ENCODE measurements at places on chromosomes 3 and 15.

DNA sequence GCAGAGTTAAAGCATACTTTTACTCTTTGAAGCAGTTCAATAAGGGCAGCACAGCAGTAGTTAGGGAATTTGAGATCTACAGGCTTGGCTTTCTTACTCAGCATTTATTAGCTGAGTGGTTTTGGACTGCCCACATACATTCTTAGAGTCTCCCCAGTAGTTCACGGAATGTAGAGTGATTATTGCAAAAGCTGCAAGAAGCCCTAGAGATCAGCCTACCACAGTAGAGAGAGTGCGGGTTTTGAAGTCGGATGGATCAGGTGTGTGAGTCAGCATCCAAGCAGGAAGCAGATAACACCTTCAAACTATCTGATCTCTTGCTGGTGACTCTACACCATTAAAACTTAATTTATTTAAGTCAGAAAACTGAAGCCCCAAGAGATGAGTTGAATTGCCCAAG, 171.9 kb downstream of the SYNPR start:
- DNase-seq: no peak

DNA sequence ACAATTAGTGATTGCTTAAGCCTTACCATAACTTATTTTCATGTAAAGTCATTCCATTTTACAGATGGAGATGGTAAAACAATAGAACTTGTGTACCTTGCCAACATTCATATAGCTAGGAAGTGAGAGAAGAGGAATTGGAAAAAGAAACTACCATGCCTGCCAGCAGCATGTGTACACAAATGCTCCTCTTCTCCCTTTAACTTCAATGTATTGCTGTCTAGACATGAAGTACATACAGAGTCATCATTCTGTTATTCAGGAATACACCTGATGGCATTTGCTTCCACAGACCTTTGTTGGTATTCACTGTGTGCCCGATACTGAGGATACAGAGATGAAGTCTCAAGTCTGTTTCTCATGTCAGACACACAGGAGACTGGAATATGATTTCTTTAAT, 7.1 kb upstream of the TMEM207 start:
- DNase-seq: no peak

- DNase-seq: no peak
Measured at GRCh38 chr3:104648823-104649222, 717.9 kb upstream of the ALCAM start.

DNA sequence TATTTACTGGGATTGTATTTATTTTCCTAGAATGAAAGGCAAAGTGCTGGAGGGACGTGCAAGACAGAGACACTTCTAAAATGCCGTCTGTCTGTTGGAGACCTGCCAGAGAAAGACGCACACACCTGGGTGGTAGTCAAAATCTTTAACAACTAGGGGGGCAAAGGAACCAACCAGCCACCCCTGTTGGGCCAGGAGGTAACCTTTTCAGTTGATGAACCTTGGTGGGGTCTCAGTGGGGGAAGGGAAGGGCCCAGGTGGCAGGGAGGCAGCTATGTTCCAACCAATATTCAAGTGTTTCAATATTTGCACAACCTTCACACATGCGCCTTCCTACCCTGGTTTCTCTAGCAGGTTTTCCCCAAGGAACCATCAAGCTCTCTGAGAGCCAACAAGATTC, 99.0 kb downstream of the MEGF11 start:
- no peak for DNase-seq

DNA sequence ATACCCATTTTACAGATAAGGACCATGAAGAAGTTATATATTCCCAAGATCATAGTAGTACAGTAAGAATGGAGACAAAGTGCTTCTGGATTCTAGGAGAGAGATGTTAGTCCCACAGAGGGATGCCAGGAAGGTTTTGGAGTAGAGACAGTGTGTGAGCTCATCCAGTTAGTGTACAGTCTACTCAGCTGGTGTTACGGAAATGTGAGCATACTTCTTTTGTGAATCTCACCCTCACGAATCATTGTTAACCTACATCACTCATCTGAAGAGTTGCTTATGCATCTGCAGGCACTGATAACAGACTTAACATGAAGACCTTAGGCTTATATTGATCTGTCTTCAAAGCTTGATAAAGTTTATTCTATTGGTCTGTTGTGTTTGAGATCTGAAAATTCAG, 106.6 kb upstream of the PTPRG start:
- no peak for DNase-seq

- no peak for DNase-seq
Measured at GRCh38 chr3:135106445-135106844, 311.4 kb downstream of the EPHB1 start.

DNA sequence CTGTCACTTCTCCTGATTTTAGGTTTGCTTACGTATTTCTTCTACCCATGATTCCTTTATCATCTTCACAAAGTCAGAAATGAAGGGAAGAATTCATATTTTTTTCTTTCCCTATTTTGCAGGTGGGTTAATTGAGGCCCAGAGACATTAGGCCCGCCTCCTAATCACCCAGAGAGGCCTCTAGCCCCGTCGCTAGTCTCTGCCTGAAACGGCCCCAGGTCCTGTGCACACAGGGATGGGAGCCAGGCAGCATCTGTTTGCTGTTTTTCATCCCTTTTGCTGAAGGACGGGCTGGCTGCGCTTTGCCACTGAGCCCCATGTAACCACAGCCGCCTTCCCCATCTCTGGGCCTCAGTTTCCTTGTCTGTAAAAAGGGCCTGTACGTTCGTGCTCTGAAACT, 135.9 kb downstream of the FBLN2 start:
- DNase-seq: no peak

GRCh38 chr3:190504354-190505125, 9.3 kb upstream of the IL1RAP start:
- no peak for DNase-seq

DNA sequence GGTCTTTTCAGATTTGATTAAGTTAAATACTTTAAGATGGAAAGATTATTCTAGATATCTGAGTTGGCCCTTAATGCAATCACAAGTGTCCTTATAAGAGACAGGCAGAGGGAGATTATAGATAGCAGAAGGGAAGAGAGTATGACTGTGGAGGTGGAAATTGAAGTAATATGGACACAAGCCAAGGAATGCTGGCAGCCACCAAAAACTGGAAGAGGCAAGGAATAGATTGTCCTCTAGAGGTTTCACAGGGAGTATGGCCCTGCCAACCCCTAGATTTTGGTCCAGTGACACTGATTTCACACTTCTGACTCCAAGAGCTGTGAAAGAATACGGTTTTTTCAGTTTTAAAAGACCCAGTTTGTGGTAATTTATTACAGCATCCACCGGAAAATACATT, 1498.7 kb upstream of the CADM2 start:
- DNase-seq: no peak

DNA sequence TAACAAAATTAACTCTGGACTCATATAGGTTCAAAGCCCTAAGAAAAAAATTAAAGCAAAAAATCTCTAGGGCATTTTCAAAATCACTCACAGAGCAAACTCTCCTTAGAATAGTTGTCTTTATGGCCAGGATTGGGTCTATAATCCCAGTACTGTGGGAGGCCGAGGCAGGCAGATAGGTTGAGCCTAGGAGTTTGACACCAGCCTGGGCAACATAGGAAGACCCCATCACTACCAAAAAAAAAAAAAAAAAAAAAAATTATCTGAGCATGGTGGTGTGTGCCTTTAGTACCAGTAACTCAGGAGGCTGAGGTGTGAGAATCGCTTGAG, 378.1 kb upstream of the TGFBR2 start:
- no peak for DNase-seq

DNA sequence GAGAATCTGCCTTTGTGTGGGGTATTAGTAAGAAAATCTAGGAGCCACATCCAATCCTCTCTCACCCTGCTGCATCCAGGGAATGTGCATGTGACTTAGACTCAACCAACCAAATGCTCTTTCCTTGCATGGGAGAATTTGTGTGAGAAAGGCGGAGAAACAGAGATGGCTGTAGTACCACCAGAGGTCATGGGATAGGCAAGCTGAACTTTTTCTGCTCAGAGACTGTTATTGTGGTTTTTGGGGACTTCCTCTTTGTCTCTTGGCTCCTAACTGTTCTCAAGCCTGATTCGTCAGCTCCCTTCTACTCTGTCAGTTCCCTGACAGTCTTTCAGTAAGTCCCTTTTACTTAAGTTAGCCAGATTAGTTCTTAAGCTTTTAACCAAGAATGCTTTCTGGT, 2.6 kb upstream of the ZSCAN2 start:
- no peak for DNase-seq

DNA sequence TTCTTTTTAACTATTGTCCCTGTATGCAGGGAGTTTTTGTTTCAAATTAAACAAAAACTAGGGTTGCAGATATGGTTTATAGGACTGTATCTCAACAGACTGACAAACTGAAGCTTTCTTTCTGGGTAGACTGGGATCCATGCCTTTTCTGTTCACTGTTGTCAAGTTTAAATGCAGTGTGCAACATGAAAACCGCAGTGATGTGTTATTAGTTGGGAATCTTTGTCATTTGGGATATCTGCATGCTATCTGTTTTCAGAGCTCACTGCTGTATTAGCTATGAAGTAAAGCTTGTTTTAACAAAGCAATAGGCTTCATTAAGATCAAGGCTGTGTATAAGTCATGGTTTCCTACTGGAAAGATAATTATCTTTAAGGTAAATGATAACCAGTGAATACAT, 21.4 kb upstream of the MCF2L2 start:
- no peak for DNase-seq

DNA sequence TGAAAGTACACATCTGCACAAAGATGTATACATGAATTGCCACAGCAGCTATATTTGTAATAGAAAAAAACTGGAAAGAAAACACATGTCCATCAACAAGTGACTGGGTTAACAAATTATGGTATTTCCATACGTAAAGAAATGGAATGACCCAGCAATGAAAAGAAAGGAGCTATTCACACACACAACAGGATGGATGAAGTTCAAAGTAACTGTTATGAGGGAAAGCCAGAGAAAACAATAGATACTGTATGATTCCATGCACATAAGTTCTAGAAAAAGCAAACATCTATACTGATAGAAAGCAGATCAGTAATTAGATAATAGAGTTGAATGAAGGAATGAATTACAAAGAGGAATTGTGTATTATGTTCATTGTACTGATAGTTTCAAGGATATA, 152.0 kb downstream of the SCAPER start:
- DNase-seq: no peak

DNA sequence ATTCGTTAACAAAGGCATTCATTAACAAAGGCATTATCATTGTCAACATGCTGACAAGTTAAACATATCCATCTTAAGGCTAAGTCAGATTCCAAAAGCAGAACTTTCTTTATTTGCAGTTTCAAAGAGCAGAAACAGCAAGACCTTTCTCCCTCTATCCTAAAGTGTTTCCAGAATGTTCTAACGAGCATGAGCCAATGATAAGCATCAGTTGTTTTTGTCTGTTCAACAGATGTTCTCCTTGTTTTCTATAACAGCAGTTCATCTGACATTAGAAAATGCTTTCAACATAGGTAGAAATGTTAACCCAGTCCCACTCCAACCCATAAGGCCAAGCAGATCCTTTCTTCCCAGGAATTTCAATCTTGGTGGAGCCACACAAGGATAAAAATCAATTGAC, 77.6 kb upstream of the POMGNT2 start:
- no peak for DNase-seq

DNA sequence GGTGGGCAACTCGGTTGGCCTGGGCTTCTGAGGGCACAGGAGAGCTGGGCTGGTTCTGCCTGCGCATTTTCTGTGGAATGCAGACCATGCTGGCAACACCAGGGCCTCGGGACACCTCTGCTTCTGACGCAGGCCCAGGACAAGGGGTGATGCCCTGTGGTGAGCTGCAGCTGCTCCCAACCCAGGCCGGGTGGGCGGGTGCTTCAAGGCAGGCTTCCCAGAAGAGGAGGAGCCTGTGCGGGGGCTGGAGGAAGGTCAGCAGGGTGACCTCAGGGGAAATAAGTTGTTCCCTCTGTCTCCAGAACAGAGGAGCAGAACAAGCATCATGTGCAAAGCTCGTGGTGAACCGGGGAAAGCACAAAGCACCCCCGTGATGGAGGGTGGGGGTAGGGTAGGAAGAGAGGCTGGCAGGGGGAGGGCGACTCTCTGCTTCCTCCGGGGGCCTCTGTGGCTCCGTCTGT, 11.0 kb upstream of the PLXNA1 start:
- no peak for DNase-seq

DNA sequence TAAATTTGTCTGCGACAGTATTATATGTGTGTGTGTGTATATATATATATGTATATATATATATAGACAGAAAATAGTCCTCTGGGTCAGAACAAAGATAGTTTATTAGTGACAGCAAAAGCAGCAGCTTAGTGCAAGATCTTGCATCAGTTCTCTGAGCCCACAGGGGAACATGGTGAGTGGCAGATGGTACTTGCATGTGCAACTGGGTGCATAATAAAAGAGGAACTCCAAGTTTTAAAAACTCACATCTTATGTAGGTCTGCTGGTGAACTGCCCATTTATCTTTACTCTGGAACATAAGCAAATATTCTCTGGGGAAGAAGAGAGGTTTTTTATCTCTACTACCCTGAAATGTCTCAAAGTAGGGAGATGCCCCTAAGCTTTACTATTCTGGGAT, 276.4 kb downstream of the POLQ start:
- DNase-seq: no peak

GRCh38 chr3:61008998-61009380, 242.3 kb downstream of the FHIT start:
- no peak for DNase-seq

DNA sequence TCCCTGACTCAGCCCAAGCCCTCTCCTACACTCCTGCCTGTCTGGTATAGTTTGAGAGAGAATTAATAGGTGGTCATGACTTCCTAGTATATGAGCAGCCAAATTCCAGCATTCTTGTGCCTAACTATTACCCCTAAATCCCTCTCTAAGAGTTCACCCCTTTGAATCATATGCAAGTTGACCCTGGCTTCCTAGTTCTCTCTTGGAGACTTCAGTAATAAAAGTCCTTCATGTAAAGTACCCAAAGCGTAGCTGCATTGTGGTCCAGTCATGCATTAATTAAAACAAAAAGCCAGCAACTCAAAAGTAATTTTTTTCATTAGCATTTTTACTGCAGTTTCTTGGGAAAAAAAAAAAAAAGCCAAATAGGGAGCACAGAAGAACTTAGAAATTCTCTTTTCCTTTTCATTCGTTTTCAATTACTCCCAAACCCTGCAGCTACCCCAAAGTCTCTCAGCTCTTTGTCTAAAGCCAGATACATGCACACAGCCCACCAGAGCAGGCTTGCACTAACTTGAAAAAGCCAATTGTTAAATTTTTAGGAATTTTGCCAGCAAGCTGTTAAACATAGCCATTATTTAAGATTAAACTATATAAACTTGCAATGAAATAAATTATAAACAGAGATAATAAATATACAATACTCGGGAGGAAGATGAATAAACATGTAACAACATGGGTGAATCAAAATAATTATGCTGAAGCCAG, 50.1 kb upstream of the STT3B start:
- DNase-seq: no peak

DNA sequence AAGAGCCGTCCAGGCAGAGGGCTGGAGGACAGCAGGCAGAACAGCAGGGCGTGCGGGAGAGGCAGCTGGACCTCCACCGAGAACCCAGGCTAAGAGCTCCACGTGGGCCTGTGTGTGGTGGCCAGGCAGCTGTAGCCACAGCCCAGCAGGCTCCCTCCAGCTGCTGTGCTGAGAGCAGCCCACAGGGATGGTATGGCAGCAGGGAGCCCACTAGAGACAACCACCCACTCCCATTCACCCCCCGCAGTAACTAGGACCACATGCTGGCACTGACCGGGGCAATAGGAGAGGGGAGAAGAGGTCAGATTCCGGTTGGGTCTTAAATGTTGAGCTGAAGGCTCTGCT, 25.6 kb upstream of the MUSTN1 start:
- no peak for DNase-seq

GRCh38 chr15:92901072-92901761, 1.1 kb downstream of the CHD2 start:
- DNase-seq: no peak
